ENCODE measurements at places on chromosomes 6 and 20.

DNA sequence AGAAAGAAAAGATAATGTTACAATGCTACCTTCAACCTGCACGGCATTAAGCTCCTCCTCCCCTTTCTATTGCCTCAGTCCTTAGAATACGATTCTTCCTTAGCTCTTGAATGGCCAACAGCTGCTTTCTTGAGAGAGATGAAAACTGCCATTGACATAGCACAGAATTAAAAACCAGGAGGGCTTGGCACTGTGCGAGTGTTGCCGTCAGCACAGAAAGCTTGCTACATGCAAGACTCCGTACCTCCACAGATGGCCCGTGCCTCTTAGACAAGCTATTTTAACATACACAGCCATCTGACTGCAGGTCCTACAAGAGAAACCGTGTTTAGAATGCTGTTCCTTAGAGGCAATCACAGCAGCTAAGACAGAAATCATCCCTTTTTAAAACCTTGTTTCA lies 51.7 kb downstream of the ALDH5A1 start:
- no peak for DNase-seq

DNA sequence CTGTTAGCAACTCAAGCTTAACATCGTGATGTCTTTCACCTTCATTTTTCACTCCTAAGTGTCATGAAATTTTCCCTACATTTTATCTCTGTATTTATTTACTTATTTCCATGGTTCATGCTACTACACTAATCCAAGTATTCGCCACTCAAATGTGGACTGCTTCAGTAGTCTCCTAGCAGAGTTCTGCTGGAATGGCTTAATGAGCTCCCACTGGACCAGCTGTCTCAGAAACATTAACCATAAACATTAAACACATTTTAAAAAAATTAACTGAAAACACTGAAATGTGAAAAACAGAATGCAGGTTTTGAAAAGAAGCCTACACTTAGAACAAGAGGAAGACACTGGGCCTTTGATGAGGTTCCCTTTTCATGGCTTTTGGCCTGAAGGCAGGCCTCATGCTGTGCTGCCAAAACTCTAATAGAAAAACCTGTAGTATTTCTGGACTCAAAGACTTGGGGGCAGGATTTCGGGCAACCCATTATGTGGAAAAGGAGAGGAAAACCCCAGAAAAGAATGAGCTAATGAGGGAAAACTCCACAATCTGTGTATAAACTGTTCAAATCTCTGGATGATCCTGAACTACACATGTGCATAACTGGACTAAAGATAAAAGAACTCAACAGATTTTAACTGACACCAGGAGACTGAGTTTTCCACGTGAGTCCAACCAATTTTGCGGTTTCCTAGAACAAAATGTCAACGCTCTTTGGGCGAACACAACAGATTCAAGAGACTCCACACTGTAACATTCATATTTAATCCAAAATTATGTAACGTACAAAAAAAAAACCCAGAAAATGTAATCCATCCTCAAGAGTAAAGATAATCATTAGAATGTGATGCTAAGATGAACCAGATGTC lies 33.0 kb downstream of the SAMD3 start:
- no peak for DNase-seq

DNA sequence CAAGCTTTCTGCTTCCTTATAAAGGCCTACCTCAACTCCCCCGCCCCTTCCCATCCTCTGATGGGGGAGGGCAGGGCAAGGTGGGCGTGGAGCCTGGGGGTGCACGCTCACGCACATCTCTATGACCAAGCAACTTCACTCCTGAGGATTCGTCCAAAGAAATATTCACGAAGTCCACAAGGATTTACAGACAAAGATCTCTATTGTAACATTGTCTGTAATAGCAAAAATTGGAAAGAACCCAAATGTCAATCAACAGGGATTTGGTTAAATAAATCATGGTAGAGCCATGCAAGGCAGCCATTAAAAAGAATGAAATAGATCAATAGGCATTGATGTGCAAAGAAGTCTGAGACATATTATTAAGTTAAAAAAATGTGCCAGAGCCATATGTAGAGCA lies 130.4 kb upstream of the AFDN start:
- no peak for DNase-seq

GRCh38 chr20:10855778-10856177 lies 182.0 kb upstream of the JAG1 start:
- no peak for DNase-seq

- DNase-seq: peak; percentile 24
Observed at GRCh38 chr6:36984581-36985416, 1.2 kb downstream of the MTCH1 start.

GRCh38 chr6:55069132-55069781 lies 105.1 kb upstream of the HCRTR2 start:
- no peak for DNase-seq

- DNase-seq: no peak
Observed at GRCh38 chr6:165630544-165630953, 32.5 kb downstream of the PDE10A start.

DNA sequence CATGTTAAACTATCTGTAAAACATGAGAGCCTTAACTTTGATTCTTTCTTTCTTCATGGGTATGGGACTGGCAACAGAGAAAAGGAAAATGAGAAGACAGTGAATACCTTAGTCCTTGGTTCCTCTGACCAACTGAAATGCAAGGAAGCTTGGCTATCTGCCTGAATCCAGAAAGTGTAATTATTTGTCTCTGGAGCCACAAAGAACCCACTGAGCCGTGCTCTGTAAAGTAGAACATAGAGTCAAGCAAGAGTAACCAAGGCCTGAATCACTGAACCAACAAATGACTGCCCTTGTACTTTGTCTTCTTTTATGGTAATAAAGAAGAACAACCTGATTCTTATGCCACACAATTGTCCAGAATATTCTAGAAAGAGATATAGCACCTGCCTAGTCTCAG lies 27.6 kb downstream of the PKHD1 start:
- DNase-seq: no peak

GRCh38 chr6:26103141-26103769 lies 16.0 kb downstream of the HFE start:
- no peak for DNase-seq
